ENCODE measurements at places on chromosomes 6 and 20.

DNA sequence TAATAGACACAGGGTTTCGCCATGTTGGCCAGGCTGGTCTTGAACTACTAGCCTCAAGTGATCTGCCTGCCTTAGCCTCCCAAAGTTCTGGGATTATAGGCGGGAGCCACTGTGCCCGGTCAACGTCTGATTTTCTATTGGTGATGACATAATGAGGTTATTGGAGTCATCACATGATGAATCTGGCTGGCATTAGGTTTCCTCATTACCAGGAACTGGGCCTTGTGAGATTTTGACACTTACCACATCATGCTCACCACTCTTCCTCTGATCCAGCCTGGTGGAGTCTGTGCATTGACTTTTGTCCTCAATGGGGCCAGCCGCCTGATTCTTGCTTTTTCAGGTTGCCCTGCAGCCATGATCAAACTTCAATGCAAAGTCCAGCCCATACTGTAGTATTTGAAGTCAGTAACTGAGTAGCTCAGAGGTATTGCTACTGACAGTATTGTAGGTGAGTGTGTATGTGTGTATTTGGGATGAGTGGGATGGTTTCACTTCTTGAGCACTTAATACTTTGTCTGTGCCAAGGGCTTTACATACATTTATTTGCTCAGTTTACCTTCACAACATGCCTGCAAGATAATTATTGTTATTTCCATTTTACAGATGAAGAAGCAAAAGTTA lies 16.0 kb downstream of the ANKS1A start:
- no peak for DNase-seq

DNA sequence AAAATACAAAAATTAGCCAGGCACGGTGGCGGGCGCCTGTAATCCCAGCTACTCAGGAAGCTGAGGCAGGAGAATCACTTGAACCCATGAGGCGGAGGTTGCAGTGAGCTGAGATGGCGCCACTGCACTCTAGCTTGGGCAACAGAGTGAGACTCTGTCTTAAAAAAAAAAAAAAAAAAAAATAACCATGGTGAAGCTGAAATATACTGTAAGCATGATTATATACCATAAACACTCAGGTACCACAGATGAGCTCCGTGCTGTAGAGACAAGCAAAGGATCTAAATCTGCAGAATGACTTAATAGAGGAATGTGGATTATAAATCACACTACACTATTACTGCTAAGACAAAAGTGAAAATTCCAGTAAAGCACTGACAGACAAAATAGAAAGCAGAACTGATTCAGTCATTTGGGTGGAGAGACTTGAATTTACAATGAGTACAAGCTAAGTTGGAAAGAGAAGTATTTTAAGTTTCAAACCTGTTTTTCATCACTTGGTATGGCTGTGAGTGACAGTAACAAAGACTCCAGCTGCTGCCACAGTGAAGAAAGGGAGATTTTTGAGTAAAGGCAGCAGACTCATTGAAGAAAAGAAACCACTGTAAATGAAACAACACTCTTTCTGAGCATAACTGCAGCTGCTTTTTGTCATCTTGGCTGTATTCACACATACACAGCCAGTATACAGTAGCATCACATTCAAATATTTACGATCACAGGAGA lies 322.1 kb downstream of the RNGTT start:
- no peak for DNase-seq

DNA sequence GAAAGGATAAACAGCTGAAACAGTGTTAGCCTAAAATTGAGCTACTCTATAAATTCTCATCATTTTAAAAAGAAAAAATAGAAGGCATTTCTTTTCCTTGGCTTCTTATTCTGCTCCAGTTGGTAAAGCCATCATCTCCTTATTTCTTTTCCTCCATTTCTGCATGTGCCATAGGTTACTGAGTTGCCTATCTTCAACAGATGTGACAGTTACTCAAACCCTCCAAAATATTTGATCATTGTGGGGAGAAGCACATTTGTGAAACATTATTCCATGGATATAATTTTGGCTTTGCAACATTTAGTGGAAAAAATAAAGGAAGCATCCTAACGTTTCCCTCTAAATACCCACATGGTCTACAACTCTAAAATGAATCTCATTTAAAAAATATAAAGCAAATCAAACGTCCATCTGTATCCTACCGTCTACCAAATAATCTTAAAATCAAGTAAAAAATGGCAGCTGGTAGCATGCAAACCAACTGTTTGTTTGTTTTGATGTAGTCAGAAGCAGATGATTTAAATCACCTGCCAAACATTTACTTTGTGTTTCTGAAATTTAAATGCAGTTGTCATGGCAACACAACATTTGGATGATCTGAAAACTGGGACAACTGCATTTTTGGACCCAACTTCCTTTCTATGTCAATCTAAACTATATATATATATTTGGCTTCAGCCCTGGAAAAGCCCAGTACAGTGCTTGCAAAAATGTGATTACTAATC lies 16.8 kb upstream of the SNX9 start:
- no peak for DNase-seq

- peak; percentile 88 for DNase-seq
These were observed 21.4 kb upstream of the TRAM2 start for GRCh38 chr6:52598123-52598823.

GRCh38 chr6:151916075-151916474 lies 108.6 kb downstream of the ESR1 start:
- DNase-seq = no peak

DNA sequence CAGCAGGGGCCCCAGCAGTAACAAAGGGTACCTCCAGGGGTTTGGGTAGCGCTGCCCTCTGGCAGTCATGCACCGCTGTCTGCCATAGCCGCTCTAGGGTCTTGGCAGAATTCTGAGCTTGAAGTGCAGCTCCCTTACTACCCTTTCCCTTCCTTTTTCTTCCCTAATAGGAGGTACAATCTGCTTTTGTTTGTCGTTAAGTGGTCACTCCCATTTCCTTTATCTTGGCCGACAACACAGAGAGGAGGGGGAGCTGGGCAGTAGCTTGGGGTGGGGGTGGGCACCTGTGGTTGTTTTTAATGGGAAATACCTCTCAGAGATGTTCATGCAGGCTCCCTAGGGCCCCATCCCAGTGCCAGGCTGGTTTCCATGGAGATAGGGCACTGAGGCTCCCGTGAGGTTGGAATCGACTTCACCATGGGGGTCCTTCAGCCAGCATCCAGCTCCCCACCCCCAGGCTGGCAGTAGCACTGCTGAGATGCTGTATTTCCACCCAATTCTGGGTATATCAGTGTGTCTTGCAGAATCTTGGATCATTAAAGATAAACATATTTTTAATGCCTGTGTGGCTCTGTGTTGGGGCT lies 18.6 kb downstream of the CCDC167 start:
- no peak for DNase-seq

- DNase-seq = no peak
These were observed 49.2 kb upstream of the IL17A start for GRCh38 chr6:52136934-52137467.

- no peak for DNase-seq
These were observed 147.7 kb upstream of the RPS6KA2 start for GRCh38 chr6:166774770-166775169.

- DNase-seq = no peak
These were observed 23.0 kb downstream of the APCDD1L start for GRCh38 chr20:58492074-58492718.

- DNase-seq = no peak
These were observed 291.1 kb downstream of the GJA1 start for GRCh38 chr6:121726596-121726995.

DNA sequence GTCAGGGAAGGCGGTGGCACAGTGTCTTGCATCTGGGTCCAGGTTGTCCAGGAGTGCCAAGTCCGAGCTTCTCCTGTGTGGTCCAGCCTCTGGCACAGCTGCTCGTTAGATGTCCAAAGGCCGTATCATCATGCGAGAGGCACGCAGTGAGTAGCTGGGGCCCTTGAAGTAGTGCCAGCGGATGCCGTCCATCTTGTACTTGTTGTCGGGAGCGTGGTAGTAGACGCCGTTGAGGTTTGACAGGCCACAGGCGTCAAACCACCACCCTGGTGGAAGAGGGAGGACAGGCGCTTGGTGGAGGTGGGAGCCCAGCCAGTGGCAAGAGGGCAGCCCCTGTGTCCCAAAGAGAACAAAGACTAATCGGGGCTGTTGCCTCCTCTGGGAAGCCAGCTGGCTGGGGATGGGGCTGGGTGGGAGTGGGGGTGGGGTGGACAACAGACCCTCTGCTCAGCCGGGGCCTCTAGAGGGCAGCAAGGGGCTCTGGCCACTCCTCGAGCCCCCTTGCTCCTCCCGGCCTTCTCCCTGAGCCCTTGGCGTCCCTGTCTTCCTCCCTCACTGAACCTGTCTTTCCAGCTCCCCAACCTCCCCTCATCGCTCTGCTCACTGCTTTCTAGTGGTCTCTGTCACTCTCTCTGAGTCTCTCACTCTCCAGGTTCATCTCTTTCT lies 39.5 kb downstream of the FAM110A start:
- DNase-seq = no peak

- no peak for DNase-seq
These were observed 717.8 kb downstream of the EPM2A start for GRCh38 chr6:145017516-145017915.

DNA sequence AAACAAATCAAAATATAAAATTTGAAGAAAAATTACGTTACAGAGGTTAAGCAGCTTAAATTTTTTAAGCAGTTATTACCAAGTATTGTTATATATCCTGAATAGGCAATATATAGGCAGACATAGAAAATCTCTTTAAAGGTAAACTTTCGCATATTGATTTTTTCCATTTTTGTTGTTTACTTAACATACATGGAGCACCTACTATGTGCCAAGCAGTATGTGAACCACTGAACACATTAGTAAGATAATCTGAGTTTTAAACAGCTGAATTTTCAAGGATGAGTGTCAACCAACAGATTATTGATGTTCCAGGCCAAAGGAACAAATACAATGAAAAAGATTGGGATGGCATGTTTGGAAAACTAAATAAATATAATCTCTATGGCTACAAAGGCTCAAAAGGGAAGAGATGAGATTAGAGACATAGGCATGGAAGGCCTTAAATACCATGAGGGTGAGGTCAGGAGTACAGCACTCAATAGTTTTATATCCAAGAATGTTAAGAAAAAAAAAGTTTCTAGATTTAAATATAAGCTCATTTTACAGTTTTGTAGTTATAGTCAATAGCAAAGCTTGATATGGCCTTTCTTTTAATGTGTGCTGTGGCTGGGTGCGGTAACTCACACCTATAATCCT lies 277.5 kb downstream of the PTPRK start:
- DNase-seq = peak; percentile 49

GRCh38 chr20:38745757-38746156 lies 2.5 kb upstream of the ACTR5 start:
- no peak for DNase-seq

- no peak for DNase-seq
These were observed 82.0 kb downstream of the PTPRK start for GRCh38 chr6:128438393-128438792.

- no peak for DNase-seq
These were observed 7.8 kb downstream of the TCF15 start for GRCh38 chr20:602111-602970.

DNA sequence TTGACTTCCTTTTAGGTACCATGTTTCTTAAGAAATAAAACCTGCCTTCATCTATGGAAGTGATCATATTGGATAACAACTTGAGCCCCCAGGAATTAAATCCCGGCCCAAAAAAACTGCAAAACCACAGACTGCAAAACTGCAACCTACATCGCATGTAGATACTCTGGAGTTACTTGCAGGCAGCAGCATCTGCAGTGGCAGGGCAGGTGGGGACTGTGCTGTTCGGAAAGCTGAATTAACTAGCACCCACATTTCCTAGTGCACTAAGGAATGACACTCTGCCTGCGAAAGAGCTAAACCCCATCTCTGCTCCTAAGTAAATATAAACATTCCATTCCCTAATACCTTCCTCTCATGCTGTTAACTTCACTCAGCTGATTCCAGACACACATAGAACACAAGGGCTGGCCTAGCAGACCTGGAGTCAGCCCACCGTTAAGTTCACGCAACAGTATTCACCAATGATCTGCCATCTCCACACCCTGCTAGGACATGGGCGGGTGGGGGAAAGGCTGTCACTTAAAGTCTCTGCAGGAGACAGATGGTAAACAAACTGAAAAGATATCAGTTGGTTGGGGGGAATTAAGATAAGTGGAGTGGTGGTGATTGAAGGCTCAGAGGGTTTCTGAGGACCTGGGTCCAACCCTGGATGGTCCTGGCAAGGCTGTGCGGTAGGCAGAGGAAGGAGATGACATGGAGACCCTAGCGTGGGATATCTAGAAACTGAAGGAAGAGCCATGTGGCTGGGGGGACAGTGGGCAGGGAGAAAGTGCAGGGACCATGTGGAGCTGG lies 128.4 kb downstream of the SYCP2 start:
- no peak for DNase-seq

DNA sequence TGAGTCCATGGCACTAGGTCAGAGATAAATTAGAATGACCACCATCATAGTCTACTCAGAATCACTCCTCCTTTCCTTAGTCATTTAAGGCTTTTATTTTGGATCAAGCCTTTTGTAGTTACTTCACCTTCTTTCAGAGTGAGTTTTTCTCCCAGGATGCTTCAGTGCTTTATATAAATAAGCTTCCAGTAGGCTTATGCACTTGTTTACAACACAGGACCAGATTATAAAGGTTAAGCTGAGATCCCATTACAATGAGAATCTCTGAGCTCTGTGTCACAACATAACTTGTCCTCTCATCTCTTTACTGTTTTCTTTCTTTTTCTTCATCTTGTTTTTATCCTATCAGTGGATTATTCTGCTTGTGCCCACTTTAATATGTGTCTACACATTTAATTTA lies 47.9 kb downstream of the CEP57L1 start:
- no peak for DNase-seq

- DNase-seq = no peak
These were observed 44.6 kb upstream of the ASCC3 start for GRCh38 chr6:100925749-100926148.

DNA sequence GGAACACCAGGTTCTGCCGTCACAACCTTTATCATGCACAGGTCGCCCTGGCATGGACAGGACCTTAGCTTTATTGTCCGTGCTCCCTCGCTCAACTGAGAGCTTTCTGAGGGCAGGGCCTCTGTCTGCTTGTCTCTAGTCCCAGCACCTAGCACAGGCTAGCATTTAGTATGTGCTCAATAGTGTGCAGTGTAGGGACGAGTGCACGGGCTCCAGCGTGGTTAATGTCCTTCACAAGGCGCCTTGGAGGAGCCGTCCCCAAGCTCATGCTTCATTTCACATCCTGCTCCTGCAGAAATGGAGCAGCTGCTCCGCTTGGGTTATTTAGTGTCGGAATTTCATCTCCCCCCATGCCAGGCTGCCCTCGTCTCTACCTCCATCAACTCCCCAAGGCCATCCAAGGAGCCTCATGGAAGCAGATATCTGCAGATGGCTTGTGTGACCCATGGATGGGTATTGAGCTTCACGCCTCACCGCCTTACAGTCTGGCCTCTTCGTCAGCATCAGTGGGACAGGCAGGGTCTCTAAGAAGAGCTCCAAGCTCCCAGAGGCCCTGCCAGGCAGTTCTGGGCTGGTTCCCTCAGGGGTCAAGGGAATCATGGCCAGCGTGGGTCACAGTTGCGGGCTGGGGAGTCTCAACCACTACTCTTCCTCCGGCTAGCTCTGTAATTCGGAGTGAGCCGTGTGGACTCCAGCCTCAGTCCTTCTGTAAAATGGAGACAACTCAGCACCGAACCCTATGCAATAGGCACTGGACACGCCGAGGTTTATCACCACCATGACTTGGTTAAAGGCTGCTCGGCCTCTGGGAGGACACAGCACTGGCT lies 60.8 kb upstream of the APCDD1L start:
- DNase-seq = no peak

All from AG08395 (cell line).